A549 (cell line): ENCODE measurements at places on chromosomes 5 and 9.

- DNase-seq, result no peak
Observed at GRCh38 chr5:133242221-133242835, 190.5 kb downstream of the HSPA4 start.

DNA sequence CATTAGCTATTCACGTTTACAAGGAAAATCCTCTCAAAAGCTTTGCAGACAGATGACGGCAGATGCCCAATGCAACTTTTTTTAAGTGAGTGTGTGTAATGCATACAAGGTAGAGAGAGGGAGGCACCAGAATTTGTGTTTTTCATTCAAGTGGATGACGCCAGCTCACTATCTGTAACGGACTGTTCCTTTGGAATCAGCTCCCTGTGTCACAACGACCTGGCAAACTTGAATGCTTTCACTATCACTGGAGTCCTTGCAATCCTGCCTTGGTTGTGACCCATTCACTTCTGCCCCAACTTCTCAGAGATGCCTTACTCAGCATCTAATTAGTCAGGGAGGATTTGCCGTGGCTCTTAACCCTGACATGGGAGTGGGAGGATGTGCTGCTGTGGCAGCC lies 148.5 kb downstream of the BNC2 start:
- DNase-seq, result no peak

DNA sequence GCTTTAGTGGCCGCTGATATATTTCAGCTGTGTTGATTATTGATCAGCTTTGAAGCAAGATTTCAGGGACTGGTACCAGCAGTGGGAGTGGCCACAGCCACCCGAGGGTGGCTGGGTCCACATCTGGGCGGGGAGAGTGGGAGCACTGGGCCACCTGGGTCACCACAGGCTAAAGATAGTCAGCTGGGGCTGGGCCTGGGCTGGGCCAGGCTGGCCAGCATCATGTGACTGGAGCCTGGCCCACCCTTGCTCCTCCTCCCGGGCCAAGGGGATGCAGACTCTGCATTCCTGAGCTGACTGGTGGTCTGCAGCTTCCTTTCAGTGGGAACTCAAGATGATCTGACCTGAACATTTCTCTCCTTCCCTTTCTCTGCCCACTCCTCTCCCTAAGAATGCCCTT lies 27.1 kb downstream of the LARP1 start:
- no peak for DNase-seq

- no peak for DNase-seq
Observed at GRCh38 chr5:6096101-6096500, 282.2 kb downstream of the MED10 start.

- no peak for DNase-seq
Observed at GRCh38 chr5:112653638-112654205, 84.0 kb upstream of the APC start.
